Right atrium auricular region (tissue), 2 donors: ENCODE measurements at places on chromosomes 2 and 18. TPM values are rescaled to one million over a fixed set of nuclear protein-coding genes. Genes with fewer than 3 reads are reported as not detected.

Gene RBM44
- 0.55 TPM for total RNA-seq

Gene DAPL1
- total RNA-seq: not detected

Gene RAB12
- 97.6 TPM for total RNA-seq

Gene HOXD4
- total RNA-seq: 0.52 TPM

Gene G6PC2
- not detected for total RNA-seq

Gene PROKR1
- total RNA-seq: not detected

Gene FKBP7
- 13.4 TPM for total RNA-seq

Gene CELF4
- total RNA-seq: 0.22 TPM

Gene CCL20
- not detected for total RNA-seq

Gene CNDP1
- not detected for total RNA-seq

Gene AKAIN1
- not detected for total RNA-seq

Gene TMEM178A
- total RNA-seq: 4.3 TPM

Gene REG1B
- total RNA-seq: not detected

Gene SGPP2
- total RNA-seq: 13.0 TPM

- DNase-seq: no peak
These were observed 541.4 kb upstream of the DDX18 start for GRCh38 chr2:117273009-117273671.

DNA sequence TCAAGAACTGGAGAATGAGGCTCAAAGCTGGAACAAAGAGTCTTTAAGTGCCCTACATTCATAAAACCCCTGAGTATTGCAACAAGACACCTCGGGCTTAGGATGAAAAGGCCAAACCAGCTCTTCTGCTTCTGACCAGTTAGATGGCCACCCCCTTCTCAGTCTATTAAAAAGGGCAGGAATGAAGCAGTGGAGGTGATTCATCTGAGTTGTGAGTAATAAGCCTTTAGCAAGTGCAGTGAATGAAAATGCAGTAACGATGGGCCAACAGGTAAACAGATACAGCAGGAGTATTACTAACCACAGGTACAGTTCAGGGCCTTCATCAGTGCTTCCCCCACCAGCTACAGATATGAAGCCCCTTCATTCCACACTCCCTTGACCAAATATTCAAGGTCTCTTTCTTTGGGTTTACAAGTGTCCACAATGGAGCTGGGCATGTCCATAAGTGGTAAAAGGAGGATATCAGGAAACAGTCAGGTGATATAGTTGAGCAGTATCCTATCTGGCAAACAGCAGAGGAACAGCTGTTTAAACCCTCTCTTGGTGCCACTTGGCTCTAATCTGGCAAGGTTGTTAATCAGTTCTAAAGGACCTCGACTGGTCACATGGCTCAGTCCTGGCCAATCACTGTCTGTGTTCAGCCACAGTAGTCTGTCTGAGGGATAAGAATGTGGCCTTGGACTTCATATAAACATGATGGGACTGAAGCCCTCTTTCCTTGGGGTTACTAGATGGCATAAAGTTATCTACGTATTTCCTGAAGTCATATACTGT is 17.8 kb downstream of the SERPINB13 start:
- DNase-seq: no peak

DNA sequence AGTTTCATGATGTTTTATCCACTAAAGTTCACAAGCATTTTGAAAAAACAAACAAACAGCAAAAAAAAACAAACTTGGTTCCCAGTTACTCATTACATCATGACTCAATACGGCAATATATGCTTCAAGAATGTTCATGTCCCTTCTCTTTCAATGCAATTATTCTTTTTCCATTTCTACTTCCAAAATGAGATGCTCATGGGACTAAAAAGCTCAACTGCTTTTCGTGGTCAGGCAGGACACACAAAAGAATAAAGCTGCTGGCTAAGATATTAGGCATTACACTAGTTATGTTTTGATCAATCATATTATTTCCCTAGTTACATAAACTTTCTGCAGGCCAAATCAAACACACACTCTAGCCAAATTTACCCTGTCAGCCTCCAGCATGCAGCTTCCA is 301.3 kb downstream of the EPHA4 start:
- no peak for DNase-seq

- DNase-seq: no peak
These were observed 1076.3 kb downstream of the RPIA start for GRCh38 chr2:89767572-89768435.

- DNase-seq: no peak
These were observed at the start of gene TFPI for GRCh38 chr2:187554011-187554703. TSS of gene TFPI (minus strand) at chr2:187554435. CDS start at chr2:187503768, 50,667 bp downstream.

DNA sequence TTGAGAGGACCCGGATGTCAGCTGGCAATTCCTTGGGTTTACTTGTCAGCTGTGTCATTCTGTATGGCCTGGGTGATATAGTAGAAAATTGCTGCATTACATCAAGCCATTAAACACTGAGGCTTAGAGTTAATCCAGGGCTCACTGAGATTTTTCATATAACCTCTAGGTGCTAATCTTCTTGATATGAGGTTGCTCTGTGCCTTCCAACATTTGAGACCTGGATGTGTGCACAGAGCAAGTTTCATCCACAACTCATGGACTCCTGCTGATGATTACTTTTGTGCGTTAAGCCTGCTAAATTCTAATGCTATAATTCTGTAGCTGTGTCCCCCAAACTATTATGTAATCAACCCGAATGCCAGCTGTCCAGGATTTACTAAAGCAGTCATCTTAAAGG is 178.4 kb upstream of the CDH20 start:
- DNase-seq: no peak

DNA sequence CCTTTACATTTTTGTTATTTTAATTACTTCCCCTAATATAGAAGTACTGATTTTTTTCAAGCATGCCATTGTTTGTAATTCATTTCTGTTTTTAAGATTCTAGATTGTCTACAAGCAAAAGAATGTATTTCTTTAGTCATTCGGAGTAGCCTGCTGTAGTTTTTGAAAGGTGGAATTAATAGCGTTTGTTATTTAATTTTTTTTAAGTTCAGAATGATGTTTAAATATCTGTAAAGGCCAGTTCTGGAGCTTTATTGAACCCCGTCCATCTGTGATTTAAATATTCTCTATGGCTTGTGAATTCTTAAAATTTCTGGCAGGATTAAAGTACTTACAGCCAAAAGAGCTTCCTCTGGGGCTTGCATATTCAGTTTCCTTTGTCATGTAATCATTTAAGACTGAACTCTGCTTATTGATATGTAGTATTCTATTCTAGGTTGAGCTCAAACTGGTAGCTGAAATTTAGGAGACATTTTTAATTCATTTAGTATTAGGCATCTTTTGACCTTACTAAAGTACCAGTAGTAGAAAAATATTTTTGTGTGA is 5.2 kb downstream of the TGIF1 start:
- no peak for DNase-seq

GRCh38 chr18:58556331-58557007 is 72.4 kb downstream of the ALPK2 start:
- DNase-seq: no peak

- no peak for DNase-seq
These were observed 26.0 kb upstream of the ATOH8 start for GRCh38 chr2:85727798-85728197.

DNA sequence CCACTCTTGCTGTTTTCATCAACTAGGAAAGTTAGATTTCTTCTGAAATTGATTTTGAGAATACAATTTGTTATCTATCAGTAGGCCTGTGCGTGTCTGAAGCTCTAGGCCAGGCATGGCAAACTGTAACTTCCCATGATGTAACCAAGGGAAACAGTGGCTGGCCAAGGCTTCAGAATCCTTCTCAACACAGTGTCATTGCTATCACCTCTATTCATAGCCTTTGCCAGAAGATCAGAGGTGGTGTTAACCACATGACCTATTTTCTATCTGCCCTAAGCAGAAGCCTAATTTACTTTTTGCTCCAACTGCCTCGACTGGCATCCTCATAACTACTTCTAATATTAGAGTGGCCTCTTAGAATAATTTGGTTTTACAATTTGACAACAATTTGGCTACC is 2.5 kb downstream of the ITGB6 start:
- no peak for DNase-seq

DNA sequence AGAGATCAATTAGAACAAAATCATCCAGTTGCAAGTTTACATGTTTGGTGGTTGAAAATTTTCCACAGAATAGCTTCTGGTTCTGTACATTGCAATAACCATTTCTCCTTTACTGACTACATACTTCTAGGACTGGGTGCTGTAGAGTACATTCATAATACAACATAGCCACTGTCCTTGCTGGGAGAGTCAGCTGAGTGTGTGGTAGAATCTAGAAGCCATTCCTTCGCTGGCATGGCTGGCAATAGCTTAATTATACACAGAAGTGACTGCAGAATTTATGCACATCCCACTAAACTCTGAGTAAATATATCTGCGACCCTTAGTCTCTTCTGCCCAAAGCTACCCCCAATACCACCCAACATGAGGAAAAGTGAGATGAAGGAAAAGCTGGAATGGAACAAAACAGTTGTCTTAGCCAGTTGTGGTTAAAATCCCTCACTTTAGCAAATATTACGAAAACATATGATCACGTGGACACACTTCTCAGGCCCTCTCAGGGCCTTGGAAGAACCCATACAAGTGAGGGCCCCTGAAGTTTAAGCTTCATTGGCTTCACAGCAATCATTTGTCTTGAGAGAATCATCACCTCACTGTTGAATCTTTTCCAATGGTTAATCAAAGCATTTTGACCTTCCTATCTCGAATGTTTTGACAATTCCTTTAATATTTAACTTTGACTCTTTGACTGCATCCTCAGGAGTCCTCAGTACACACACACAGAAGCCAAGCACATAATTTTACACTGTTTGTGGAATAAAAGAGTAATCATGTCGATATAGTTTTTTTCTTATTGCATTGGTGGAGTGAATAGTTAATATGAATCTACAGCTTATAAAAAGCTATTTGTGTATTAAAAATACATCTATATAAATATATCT is 225.1 kb downstream of the ZNF385B start:
- no peak for DNase-seq

GRCh38 chr2:35293261-35293660 is 1062.3 kb upstream of the CRIM1 start:
- DNase-seq: no peak

DNA sequence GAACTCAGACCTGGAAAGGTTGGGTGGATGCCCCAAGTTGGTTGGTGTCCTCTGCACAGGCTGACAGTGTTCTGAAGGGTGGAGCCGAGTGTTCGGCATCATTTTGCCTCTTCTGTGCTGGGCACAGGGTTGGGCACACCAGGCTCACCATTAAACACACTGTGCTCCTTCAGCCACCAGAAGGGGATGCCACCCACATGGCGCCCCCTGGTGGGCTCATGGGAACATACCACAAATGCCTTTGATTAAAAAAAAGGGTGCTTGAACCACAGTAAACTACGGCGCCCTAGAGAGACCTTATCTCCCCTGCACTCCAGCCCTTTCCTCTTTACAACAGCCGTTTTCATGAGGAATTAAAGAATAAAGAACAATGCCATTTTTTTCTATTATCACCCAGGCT is 89.4 kb downstream of the CELF4 start:
- DNase-seq: no peak

DNA sequence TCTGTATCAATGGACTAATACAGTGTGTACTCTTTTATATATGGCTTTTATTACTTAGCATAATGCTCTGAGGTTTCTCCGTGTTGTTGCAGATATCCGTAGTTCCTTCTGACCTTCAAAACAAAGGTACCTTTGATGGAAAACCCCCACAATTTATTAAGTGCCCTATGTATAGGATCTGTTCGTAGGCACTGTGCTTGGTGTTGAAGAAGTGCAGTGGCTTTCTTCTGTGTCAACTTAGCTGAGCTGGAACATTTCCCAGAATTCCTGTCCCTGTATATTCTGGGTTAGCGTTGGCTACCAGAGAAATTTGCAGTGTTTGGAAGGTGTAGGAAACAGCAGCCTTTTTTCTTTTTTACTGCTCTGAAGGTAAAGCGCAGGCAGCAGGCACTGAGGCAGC is 56.3 kb upstream of the MSH2 start:
- no peak for DNase-seq

DNA sequence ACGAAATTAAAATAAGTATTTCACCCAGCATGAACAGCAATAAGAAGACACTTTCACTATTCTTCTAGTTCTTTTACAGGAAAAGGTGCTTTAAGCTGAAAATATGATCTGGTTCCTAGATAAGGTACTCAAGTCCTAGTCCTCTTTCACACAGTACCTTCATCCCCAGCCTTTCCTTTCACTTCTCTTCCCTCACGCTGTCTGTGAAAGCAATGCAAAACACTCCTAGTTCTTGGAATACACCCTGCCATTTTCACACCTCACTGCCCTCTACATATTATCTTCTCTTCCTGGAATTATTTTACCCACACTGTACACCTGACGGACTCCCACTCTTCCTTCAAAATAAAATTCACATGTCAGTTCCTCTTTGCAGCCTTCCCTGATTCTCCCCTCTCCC is 82.9 kb downstream of the DNAH7 start:
- DNase-seq: no peak

DNA sequence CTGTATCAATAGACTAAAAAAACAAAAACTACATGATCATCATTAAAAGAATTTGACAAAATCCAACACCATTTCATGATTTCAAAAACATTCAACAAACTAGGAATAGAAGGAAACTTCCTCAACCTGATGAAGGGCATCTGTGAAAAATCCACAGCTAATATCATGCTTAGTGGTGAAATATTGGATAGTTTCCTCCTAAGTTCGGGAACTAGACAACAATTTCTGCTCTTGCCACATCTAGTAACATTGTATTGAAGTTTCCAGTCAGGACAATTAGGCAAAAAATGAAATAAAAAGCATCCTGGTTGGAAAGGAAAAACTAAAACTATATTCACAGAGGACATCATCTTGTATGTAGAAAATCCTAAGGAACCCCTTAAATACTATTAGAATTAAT is 34.8 kb downstream of the TNS1 start:
- DNase-seq: no peak

GRCh38 chr2:211259831-211260476 is 703.6 kb downstream of the CPS1 start:
- DNase-seq: no peak

- no peak for DNase-seq
These were observed 34.2 kb downstream of the TGFA start for GRCh38 chr2:70519453-70519852.

DNA sequence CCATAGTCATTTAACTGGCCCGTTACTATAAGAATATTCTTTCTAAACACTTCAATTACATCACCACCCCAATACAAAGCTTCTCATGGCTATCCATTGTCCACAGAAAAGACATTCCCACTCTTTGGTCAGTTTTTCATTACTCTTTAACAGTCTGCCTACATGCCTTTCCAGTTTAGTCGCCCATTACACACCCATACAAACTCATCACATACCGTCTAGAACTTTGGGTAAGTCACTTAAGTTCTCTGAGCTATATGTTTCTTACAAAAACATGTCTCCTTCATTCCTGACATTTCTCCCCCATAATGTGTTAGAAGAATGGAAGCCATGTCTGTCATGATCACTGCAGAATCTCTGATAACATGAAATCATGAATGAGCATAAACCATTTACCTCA is 108.2 kb upstream of the STK17B start:
- no peak for DNase-seq

DNA sequence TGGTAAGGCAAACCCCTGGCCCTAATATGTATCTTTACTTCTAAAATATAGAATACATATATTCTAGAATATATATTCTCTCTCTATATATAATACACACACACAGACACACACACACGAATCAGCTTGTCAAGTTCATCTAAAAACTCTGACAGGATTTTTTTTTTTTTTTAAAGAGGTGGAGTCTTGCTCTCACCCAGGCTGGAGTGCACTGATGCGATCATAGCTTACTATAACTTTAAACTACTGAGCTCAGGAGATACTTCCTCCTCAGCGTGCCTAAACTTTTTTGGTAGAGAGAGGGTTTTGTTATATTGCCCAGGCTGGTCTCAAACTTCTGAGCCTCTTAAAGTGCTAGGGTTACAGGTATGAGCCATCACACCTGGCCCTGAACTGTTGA is 45.2 kb downstream of the DOK1 start:
- DNase-seq: no peak
